ENCODE measurements at places on chromosomes 3 and 15.

- DNase-seq = no peak
Measured at GRCh38 chr3:197468866-197469382, 86.8 kb downstream of the BDH1 start.

DNA sequence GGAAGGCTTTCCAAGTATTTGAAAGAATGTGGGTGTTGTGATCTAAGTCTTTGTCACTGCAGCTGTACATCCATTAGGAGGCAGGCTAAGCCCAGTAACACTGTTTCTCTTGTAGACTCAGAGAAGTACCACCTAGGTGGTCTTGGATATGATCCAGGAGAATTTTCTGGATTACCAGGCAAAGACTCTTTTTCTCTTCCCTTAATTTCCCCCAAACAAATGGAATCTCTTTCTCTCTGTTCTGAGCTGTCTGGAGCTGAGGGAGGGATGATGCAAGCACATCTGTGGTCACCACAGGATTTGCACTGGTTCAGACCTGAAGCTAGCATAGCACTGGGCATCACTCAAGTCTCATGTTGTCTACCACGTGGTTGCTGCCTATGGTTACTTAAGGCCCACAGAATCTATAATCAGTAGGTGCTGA lies 227.6 kb downstream of the NECTIN3 start:
- DNase-seq = no peak

GRCh38 chr3:162884373-162884772 lies 1387.8 kb downstream of the OTOL1 start:
- no peak for DNase-seq

GRCh38 chr3:166829896-166830295 lies 550.2 kb downstream of the ZBBX start:
- no peak for DNase-seq

GRCh38 chr3:37762698-37763097 lies 99.0 kb upstream of the CTDSPL start:
- DNase-seq = no peak

- DNase-seq = no peak
Measured at GRCh38 chr3:183898028-183898431, 13.3 kb upstream of the PARL start.

DNA sequence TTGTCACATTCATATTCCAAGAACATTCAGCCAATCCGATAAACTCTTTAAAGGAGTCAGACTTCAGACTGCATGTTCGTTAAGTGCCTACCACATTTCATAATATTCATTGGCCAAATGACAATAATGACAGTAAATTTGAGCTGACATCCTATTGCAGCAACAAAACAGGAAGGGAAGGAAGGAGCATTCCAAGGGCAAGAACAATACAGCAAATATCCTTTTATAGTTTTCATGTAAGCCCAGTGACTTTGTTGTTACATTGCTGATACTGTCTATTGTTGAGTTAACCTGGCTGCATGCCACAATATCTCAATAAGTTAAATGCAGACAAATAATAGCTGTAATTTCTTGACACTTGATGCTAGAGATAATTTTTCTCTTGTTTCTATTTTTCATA lies 16.4 kb upstream of the CBLB start:
- no peak for DNase-seq

Data from T-cell (primary cell).